T-helper 2 cell (primary cell): ENCODE measurements at places on chromosomes 3 and 15.

DNA sequence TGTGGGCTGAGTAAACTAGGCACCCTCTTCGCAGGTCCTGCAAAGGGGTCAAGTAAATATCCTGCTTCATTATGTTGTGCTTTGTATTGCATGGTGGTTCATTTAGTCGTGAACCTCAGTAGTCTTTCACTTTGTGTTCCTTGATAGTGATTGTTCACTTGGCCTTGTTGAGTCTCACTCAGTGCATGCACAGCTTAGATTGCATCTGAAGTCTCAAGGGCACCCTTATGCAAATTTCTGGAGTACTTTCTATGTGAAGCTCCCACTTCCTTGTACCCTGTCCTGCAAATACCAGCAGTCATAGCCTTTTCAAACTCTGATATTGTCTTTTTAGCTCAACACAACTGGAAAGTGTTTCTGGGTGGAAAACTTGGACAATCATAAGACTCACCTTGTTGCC, 519.2 kb downstream of the NAALADL2 start:
- no peak for DNase-seq

DNA sequence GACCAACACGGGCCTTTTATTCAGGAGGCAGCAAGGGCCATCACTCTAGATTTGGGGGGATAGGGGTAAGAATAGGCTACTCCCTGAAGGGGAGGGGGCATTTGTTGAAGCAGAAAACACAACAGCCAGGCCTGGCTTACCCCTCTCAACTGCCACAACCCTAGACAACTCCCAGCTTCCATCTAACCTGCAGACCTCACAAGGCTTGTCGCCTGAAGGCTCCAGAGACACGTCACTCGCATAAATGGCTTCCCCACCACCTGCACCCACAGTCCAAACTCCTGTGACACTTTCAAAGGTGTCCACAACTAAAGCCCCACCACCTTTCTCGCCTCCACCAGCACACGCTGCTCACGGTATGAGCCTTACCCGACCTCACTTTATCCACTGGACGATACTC, 14.9 kb downstream of the POLG start:
- DNase-seq, result no peak

DNA sequence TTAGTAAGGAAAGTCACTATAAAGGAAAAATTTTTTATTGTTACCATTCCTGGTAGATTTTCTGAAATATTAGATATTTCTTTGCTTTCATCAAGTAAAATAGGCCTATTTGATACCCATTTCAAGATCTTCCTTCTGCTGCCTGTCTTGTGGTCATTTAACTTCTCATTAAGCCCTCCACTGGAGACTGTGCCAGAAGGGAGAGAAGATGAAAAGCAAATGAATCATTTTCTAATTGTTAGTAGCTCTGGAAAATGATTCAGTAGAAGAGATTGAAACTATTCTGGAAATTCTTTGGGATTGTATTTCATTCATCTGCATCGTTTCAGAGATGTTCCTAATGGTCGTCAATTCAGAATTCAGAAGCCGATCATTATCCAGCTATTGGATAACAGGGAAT, 3.2 kb downstream of the KCTD6 start:
- DNase-seq, result no peak

DNA sequence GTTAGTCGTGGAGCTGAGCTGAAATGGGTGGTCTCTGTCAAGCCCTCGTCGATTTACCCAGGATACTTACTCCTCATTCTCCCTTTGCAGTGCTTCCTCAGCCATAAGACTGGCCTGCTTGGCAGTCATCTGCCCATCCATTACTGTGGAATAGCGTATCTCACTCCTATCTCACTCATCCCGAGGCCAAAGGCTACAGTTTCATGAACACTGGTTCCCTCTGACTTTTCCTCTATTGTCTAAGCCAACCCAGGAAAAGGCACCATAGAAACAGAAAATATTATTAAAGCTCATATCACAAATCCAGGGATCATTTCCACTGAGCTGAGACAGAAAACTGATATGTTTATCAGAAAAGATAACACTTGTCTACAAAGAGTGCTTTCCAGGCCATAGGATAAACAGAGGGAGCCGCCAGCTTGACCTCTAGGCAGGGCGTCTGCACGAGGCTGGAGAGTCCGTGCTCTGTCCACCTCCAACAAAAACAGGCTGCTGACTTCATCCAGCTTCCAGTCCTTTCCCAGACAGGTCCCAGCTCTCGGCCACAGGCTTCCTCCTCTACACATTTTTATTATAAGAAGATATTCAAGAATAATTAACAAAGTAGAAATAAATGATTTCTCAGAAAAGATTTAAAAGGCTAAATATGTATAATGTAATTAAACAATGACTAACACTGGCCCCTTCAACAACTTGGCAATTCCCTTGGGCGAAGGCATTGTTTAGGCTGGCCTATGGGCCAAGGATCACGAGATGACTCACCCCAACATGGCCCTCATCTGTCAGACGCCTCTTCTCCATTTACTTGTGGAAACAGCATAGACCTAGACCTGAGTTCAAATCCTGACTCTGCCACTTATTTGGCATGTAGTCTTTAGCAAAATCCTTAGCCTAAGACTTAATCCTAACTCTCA, 27.4 kb upstream of the BOC start:
- no peak for DNase-seq

GRCh38 chr15:37973856-37974255, 39.4 kb downstream of the TMCO5A start:
- no peak for DNase-seq

DNA sequence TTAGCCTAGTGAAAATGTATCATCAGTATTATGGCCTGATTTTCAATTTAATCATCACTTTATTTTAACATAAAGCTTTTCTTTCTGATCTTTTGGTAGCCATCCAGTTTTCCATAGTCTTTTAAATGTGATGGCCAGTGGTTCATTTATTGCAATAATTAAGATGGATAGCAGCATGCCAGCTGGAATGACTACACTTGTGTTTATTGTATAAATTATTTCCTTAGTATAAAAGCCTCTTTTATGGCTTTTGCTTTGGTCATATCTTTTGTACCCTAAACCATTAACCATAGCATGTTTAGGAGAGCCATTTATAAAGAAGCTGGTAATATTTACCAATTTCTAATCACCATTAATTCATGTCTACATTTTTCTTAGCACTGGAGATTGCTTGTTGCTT, 31.7 kb downstream of the ALCAM start:
- DNase-seq, result no peak

- DNase-seq, result no peak
These were observed 235.2 kb downstream of the DTWD1 start for GRCh38 chr15:49855917-49856637.

GRCh38 chr15:92808598-92809063, 91.5 kb upstream of the CHD2 start:
- no peak for DNase-seq

GRCh38 chr3:81550415-81550814, 211.0 kb downstream of the GBE1 start:
- DNase-seq, result no peak

GRCh38 chr3:68336042-68336441, 596.3 kb downstream of the TAFA4 start:
- no peak for DNase-seq

DNA sequence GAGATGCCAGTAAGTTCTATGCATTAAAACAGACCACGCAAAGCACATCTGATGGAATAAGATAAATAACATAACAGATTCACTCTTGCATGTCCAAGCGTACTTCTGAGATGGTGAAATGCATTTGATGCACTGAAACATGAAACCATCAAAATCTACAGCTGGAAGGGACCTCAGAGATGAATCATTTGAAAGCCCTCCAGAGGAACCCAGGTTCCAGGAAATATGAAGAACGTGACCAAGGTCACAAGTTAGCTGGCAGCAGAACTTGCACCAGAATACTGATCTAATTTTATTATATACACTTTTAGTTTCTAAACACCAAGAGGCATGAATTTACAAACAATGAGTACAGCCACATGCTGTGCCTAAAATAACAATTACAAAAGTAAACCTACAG, 957.1 kb downstream of the FHIT start:
- no peak for DNase-seq

DNA sequence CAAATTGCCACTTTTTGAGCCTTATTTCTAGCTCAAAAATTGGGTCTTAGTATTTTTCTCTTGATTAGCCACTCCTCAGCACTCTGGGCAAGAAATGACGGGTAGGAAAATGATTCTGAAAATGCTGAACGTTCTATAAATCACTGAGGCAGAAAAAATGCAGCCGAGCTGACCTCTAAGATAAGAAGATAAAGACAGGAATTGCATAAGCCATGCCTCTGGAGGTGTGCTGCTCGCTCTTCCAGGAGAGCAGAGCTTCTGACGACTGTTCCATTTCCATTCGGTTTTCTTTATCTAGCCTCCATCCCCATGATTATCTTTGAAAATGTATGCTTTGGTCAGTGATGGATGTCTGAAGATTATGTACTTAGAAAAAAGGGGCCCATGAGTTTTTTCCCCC, 558.8 kb upstream of the ADAMTS9 start:
- no peak for DNase-seq

DNA sequence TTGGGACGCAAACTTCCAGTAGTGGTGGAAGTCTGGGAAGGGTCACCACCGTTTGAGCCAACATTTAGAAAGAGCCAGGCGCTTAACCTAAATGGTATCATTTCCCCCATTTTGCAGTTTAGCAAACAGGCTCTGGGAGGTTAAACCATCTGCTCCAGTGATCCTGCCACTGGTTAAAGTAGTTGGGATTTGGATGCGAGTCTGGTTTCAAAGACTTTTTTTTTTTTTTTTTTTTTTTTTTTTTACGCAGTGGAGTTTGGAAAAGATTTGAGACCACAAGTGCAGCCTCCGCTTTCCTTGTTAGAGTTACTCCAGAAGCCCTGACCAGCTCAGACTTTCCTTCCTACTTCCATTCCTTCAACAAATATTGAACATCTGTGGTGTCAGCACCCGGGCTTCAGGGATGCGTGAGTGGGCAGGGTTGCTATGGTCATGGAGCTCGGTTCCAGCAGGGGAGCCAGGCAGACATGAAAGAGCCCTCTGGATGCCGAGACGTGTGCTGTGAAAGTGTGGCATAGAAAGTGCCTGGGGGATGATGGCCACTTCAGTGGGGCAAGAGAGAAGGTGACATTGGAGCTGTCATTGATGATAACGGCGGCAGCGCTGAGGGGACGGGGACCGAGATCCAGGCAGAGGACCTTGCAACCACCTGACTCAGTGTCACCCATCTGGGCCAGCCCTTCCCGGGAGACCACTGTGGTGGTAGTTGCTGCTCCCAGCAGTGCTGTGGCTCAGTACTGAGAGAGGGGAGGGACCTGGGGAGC, 1.1 kb upstream of the RNU6-1 start:
- DNase-seq, result no peak

GRCh38 chr3:51873876-51874275, 1.5 kb downstream of the IQCF5 start:
- no peak for DNase-seq

- DNase-seq, result no peak
These were observed 23.0 kb downstream of the NEK10 start for GRCh38 chr3:27345959-27346865.

GRCh38 chr15:60635507-60636352, 156.8 kb upstream of the ICE2 start:
- no peak for DNase-seq

- DNase-seq, result no peak
These were observed 2.0 kb downstream of the FOXL2NB start for GRCh38 chr3:138949002-138949418.

- DNase-seq, result no peak
These were observed 141.7 kb downstream of the RPLP1 start for GRCh38 chr15:69593981-69594966.

DNA sequence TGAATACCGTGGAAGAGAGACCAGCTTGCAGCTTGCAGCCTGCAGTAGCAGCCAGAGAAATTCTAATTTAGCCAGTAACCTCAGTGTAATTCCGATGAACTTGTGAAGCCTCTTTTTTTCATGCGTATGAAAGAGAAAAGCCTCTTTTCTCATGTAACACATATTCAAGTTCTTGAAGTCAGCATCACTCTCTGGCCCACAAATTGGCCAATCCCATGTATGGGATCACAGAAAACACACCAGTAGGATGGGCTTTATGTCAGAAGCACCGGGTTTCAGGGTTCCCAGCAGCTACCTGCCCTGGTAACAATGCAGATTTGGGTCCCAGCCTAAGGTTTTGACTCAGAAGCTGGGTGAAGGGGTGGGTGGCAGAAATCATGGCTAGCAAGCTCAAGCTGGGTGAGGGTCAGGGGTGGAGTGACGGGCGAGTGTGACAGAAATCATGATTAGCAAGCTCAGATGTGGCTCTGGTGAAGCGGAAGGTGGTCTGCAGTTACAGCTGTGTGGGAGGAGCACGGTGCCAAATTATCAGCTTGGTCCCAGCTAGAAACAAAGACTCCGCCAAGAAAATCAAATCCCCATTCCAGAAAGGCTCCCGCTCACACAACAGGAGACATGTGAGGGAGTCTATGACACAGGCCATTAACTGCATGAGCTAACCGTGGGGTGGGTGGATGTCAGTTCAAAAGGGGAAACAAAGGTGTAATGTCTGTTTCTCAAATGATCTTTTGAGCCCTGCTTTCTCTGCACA, 86.6 kb downstream of the SNRK start:
- DNase-seq, result no peak

GRCh38 chr15:76147906-76148570, 88.3 kb downstream of the TMEM266 start:
- peak; percentile 59 for DNase-seq

DNA sequence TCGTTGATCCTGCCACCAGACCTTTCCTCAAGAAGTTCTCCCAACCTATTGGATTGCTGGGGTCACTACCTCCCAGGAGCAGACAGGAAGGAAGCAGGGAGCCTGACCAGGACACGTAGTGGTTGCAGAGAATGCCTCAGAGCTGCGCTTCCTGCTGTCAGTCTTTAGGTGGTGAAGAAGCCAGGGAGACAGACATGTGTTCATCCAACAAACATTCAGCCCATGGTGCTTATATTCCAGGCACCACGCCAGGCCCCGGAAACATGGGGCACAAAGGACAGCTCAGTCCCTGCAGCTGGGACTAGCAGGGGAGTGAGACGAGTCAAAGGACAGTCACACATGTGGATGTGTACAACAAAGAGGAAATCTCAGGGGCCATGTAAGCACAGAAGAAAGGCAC, 26.0 kb upstream of the CORO2B start:
- no peak for DNase-seq

- DNase-seq, result peak; percentile 51
These were observed 16.5 kb downstream of the SEMA3G start for GRCh38 chr3:52428151-52429005.

- no peak for DNase-seq
These were observed at the start of gene LRRK1 for GRCh38 chr15:100918690-100919480. Gene LRRK1, plus strand, starts transcription at chr15:100919357. Its CDS starts 5,276 bp downstream, at chr15:100924633.

GRCh38 chr15:98131924-98132323, 171.4 kb downstream of the ARRDC4 start:
- no peak for DNase-seq

- no peak for DNase-seq
These were observed 47.5 kb upstream of the SNRK start for GRCh38 chr3:43238801-43239200.

DNA sequence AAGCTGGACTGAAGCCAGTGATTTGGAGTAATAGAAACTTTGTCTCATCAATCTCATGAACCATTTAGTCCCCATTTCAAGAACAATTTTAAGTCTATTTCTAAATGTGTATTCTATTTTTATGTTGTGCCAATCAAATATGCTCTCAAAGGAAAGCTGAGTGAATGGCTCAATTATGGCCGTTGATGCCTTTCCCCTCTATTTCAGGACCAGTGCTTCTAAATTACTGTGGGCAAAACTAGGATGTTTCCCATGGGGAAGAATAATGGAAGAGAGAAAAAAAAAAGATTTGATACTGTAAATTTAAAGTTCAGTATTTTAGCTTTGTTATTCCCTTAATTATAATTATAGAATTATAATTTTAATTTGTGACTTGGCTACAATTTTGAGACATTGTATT, 110.1 kb downstream of the CADM2 start:
- DNase-seq, result no peak

- no peak for DNase-seq
These were observed 88.7 kb downstream of the DMXL2 start for GRCh38 chr15:51533672-51534398.

- peak; percentile 88 for DNase-seq
These were observed at the start of gene PKM for GRCh38 chr15:72231066-72231832. Gene PKM, minus strand, starts transcription at chr15:72231190. Its CDS starts 12,093 bp downstream, at chr15:72219097.
